ENCODE measurements at places on chromosomes 2 and 18.

DNA sequence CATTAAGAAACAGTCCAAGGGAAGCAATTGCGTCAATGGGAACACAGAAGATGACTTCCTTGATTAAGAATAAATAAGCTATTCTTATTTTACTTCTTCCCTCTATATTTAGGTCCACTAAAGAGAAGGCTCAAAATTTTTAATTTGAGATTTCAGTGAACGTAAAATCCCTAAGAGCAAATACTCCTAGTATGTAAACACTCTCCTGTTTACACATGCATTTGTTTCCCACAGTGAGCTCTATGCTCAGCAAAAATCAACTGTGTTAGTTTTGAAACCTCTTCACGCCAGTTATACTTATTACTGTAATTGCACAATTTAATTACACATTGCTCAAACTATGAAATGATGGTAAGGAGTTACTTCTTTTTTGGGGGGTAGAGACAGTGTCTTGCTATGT lies 8.8 kb downstream of the SLC39A6 start:
- no peak for DNase-seq

- no peak for DNase-seq
These were observed 149.0 kb downstream of the CCDC178 start for GRCh38 chr18:33291539-33291938.

GRCh38 chr2:55490554-55490953 lies 29.0 kb upstream of the CFAP36 start:
- no peak for DNase-seq

GRCh38 chr2:63514237-63514716 lies 74.0 kb downstream of the WDPCP start:
- DNase-seq: no peak

- DNase-seq: no peak
These were observed 6.8 kb upstream of the NR4A2 start for GRCh38 chr2:156339110-156339847.

GRCh38 chr18:34492652-34493051 lies 217.4 kb upstream of the DTNA start:
- no peak for DNase-seq

- DNase-seq: no peak
These were observed 22.0 kb downstream of the TNFRSF11A start for GRCh38 chr18:62347089-62347506.

- no peak for DNase-seq
These were observed 713.6 kb upstream of the POU3F3 start for GRCh38 chr2:104140361-104140760.

GRCh38 chr2:96353606-96354101 lies 18.1 kb downstream of the NCAPH start:
- DNase-seq: no peak

DNA sequence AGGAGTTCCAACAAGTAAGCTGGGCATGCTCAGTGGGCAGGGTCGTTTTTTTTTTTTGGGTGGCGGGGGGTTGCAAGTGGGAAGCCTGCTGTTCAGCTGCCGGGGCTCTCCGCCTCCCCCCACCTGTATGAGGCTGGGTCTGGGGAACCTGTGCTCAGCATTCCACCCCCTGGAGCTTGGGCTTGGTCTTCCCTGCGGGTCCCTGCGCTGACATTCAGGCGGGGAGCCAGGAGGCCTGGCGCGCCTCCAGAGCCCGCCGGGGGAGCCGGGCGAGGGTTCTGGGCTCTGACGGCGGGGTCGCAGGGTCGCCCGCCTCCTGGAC lies 822 bp upstream of the GPD2 start:
- DNase-seq: no peak

DNA sequence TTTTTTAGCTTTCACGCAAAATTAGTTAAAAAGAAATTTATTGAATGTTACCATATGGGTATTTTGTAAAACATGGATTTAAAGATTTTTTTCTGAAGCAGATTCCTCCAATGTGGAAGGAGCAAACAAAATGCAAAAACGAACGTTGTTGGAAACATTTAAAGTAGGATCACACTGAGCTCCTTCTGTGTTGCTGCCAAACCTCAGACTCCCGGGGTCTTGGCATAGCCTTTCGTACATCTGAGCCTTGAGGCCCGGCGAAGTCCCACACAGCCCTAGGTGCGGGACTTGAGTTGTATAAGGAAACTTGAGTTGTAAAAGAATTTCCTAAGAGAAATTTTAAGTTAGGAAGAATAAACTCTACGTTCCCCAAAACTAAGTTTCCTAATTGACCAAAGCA lies 52.0 kb upstream of the CD226 start:
- no peak for DNase-seq

DNA sequence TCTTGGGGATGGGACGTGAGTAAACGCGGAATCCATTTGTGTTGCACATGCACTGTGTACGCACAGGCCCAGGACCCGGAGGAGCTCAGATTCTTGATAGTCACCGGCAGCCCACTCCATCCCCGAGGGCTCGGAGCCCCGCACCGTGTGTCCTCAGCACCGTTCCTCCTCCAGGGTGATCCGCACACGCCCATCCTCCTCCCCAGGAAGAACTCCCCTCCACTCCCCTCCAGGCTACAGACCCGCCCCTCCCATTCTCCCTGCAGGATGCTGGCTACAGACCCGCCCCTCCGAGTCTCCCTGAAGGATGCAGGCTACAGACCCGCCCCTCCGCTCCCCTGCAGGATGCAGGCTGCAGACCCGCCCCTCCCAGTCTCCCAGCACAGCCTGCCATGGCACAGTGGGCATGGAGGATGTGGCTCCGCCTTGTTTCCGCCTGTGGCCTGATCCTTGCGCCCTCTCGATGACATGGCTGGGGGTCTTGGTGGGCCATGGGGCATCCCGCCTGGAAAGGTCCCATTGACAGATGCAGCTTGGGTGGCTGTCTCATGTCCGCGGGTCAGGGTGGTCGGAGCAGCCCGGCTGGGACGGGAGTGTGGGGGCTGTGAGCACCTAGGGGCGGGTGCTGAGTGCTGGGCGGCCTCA lies 14.1 kb downstream of the CTDP1 start:
- DNase-seq: no peak

- no peak for DNase-seq
These were observed 75.9 kb upstream of the NRXN1 start for GRCh38 chr2:51107841-51108240.

DNA sequence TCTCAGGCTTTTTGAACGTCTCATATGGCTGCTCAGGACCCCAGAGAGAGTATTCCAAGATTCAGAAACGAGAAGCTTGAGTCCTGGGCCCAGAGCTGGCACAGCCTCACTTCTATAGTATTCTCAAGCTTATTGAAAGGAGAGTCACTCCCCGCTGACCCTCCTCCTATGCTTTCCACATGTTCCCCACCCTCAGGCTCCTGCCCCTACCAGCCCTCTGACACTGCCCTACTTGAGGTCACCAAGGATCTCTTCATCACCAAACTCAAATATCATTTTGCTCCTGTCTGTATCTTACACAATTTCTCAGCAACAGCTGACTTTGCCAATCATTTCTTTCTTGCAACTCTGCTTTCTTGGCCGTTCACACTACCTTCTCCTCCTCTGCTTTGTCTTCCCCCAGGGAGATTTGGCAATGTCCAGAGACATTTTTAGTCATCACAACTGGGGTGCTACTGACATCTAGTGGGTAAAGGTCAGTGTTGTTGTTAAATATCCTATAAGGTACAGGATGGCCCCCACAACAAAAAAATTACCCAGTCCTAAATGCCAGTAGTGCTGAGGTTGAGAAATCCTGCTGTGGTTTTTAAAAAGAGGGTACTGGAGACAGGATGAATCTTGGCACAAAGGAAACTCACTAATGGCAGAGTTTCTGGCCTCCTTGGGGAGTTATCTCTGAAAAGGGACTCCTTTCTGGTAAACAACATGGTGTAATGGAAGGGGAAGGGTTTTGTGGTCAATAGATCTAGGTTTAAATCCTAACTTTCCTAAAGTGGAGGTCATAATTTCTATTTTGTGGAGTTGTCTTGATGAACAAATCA lies 26.9 kb upstream of the INSIG2 start:
- DNase-seq: no peak

DNA sequence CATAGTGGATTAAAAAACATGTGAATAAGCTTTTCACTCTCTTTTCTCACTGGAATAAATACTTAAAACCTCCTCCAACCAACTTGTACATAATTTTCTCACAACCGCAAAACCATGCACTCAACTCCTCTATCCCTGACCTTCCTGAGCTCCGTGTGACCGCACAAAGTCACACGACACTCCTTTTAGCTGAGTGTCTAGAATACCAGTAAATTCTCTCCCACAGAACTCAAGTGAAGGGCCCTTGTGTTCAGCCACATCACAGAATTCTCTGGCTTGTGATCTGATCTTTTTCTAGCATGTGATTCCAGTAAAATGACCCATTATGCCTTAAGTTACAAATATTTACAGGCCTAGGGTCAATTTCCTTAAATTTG lies 91.2 kb upstream of the ARL4C start:
- no peak for DNase-seq

DNA sequence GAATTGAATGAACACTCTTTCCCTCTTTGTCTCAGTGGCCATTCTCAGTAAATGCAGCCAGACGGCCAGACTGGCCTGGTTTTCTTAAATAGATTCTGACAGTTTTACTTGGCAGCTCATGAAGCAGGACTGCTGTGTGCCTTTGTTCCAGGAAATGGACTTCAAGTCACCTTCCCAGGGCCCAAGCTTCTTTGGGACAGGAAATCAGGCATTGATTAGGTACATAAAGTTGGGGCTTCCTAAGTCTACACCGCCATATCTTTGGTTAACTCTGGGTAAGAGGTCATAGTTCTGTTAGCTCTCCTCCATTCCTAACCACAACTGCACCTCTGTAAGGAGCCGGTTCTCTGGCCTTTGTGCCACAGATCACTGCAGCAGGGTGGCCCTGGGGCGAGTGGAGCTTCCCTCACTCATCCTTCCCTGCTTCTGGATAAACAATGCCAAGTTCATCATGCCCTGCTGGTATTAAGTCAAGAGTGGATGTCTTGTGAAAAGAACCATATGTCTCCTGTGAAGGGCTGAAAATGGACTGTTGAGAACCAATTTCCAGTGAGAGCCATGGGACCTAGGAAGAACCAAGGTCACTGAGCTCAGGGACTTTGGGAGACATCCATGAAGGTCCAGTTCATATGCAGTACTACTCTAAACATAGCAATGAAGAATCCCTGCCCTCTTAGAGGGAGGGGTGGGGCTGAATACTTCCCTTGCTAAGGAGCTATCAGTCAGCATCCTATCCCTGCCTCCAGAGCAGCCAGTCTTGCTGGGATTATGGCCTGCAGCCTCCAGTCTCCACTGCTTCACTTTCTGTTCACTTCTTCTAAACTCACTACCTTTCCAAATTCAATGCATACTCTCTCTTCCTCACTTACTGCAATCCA lies 122.6 kb upstream of the XPO1 start:
- no peak for DNase-seq

DNA sequence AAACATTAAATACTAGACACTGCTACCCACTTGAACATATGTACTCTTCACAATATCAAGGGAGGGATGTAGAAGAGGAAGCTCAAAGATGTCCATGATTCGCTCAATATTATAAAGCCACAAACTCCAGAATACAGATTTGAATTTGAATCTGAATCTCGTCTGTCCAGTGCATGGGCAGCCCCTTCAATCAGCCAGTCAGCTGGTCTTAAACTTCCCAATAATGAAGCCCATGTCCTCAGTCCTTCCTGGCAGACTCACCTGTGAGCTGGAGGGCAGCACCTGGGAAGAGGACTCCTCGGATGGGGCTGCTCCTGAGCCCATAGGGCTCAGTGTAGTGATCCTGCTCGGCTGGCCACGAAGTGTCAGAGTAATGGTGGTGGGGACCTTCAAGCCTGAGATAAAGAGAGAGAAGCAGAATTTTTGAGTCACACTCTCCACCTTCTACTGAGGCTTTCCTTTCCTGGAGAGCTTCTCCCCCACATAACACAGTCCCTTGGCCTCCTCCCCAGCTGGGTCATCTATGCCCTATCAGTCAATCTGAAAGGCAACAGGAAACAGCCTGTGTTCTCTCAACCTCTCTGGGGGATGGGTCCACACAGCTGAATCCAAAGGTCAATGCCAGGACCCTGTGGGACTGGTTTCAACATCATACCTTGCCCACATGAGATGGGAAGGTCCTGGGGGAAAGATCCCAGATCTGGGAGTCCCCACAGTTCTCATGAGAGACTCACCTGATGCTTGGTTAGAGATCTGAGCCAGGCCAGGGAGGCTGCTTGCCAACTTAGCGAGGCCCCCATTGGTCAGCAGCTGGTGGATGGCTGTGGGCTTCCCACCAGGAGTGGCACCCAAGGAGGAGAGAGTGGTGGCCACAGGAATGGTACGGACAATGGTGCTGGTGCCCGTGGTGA lies 36.5 kb downstream of the KANSL3 start:
- DNase-seq: no peak

DNA sequence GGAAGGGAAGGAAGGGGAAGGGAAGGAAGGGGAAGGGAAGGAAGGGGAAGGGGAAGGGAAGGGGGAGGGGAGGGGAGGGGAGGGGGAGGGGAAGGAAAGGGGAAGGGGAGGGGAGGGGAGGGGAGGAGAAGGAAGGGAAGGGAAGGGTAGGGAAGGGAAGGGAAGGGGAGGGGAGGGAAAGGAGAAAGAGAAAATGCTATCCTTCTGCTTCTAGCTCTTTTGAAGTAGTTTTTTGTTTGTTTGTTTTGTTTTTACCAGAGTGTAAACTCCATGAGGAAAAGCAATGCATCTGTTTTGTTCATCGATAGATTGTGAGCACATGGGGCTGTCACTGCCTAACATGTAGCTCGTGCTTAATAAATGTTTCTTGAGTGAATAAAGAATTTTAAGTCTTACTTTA lies 1592.7 kb upstream of the ACVR2A start:
- DNase-seq: no peak

DNA sequence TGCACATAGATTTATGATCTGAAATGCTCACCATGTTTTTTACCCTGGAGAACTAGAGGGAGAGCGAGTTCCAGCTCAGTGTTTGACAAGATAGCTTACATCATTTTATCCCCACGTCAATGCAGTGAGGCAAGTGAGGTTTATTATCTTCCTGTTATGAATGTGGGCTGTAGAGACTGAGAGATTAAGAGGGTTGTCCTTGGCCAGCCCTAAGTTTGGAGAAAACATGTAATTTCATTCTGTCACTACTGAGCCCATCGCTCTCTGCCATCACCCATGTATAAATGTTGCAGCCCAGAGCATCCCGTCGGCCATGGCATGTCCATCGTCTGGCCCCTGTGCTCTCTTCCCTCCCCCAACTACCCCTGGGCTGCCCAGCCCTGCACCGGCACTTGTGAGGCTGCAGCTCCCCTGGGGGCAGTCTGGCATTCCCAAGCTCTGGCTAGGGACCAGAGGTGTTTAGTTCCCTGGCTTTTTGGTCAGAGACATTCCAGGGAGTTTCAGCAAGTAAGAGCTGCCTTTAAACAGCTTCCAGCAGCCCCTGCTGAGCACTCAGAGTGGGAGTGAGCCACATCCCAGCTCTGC lies 136.7 kb downstream of the ANTXR1 start:
- no peak for DNase-seq

GRCh38 chr2:39379643-39380524 lies 57.2 kb downstream of the MAP4K3 start:
- no peak for DNase-seq

All from stimulated activated CD8-positive, alpha-beta memory T cell treated with anti-CD3 and anti-CD28 coated beads, Interleukin-7, amount 100 ng/mL, for 1 hour (primary cell).